ENCODE measurements at places on chromosomes 6 and 20. TPM values are rescaled to one million over a fixed set of nuclear protein-coding genes. Genes with fewer than 3 reads are reported as not detected.

- H3K4me3 ChIP-seq, result no peak overlapping the region
- H3K27me3 ChIP-seq, result no peaks in the 10 kb centered on the region
- no peak overlapping the region for H3K27ac ChIP-seq
- DNase-seq, result no peak
These were observed 113.0 kb upstream of the LAMP5 start for GRCh38 chr20:9401371-9401770.

GRCh38 chr6:10556589-10556988, 35.4 kb downstream of the GCNT2 start:
- H3K27ac ChIP-seq, result peak overlapping the region; percentile 91
- peaks cover 24% of the 10 kb centered on the region for H3K4me1 ChIP-seq
- H3K4me3 ChIP-seq, result peak overlapping the region; percentile 58
- H3K36me3 ChIP-seq, result no peaks in the 10 kb centered on the region
- no peak for DNase-seq

DNA sequence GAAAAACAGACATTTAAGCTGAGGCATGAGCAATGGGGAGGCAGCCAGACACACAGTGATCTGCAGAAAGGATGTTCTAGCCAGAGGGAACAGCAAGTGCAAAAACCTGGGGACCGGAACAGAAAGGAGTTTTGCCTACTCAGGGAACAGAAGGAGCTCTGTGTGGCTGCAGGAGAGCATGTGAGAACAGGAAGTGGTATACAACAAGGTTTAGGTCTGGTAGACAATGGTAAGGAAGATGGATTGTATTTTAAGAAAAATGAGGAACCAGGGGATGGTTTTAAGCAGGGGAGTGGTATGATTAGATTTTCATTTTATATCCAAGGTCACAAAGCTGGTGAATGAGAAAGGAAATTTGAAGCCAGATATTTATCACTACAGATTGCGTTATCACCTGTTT, 157.5 kb downstream of the UNC5CL start:
- no peak overlapping the region for H3K27ac ChIP-seq
- DNase-seq, result no peak
- no peaks in the 10 kb centered on the region for H3K36me3 ChIP-seq
- H3K4me1 ChIP-seq, result peaks cover 22% of the 10 kb centered on the region
- no peak overlapping the region for H3K4me3 ChIP-seq
- H3K27me3 ChIP-seq, result no peaks in the 10 kb centered on the region

GRCh38 chr6:45877970-45878590, 137.6 kb downstream of the CLIC5 start:
- H3K4me3 ChIP-seq, result no peak overlapping the region
- H3K4me1 ChIP-seq, result no peaks in the 10 kb centered on the region
- DNase-seq, result no peak

DNA sequence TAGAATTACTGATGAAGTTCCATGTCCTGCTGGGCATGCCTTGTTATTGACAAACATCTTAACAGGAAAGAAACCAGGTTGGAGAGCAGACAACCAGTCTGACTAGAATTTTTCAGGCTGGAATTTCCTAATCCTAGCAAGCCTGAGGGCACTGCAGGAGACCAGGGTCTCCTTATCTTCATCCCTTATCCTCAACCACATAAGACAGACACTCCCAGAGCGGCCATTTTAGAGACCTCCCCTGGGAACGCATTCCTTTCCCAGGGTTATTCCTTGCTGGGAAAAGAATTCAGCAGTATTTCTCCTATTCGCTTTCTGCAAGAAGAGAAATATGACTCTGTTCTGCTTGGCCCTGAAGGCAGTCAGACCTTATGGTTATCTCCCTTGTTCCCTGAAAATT, 803.7 kb downstream of the GRIK2 start:
- no peak overlapping the region for H3K4me3 ChIP-seq
- H3K36me3 ChIP-seq, result no peaks in the 10 kb centered on the region
- H3K4me1 ChIP-seq, result no peaks in the 10 kb centered on the region
- no peak overlapping the region for H3K27ac ChIP-seq
- no peak for DNase-seq

- no peak for DNase-seq
- no peak overlapping the region for H3K27ac ChIP-seq
- H3K27me3 ChIP-seq, result peaks cover 10% of the 10 kb centered on the region
- no peak overlapping the region for H3K4me3 ChIP-seq
- no peaks in the 10 kb centered on the region for H3K4me1 ChIP-seq
These were observed 17.4 kb downstream of the SPINT3 start for GRCh38 chr20:45497971-45498494.

- no peak for DNase-seq
- no peak overlapping the region for H3K27ac ChIP-seq
These were observed 105.9 kb upstream of the MAP7 start for GRCh38 chr6:136656121-136656520.

DNA sequence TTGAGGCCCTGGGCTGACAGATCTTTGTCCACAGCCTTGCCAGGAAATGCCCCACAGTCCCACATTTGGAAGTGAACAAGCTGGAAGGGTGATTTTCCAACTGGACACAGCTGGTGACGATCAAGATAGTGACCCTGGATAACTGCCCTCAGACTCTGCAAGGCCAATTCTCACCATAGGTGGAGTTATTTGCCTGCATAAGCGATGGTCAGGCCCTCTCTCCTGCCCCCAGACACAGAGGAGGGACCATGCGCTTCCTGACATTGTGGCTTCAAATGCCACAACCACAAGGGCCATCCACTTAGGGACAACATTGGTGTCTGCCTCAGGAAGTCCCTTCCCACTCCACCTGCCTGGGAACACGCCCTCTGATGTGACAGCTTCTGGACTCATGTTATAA, 96.0 kb downstream of the JPH2 start:
- H3K36me3 ChIP-seq, result no peaks in the 10 kb centered on the region
- no peak overlapping the region for H3K4me3 ChIP-seq
- DNase-seq, result no peak
- H3K4me1 ChIP-seq, result peaks cover 16% of the 10 kb centered on the region
- H3K27ac ChIP-seq, result no peak overlapping the region
- no peaks in the 10 kb centered on the region for H3K27me3 ChIP-seq

- no peaks in the 10 kb centered on the region for H3K27me3 ChIP-seq
- peak; percentile 15 for DNase-seq
- no peaks in the 10 kb centered on the region for H3K4me1 ChIP-seq
- no peak overlapping the region for H3K4me3 ChIP-seq
These were observed 106.0 kb downstream of the MYO6 start for GRCh38 chr6:75855052-75855451.

DNA sequence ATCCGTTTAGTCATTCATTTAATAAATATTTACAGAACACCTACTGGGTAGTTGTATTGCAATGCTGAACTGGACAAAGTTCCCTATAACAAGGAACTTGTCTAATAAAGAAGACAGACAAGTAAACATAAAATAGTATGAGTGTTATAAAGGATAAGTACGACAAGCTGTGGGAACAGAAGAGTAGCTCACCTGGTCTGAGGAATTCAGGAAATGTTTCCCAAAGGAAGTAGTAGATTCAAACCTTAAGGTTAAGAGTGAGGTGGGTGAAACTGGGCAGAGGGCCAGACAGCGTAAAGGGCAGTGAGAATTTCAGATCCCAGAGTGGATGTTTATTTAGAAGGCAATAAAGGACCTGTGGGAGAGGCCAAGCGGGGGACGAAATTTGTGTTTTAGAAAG, 72.3 kb upstream of the CD2AP start:
- no peak overlapping the region for H3K4me3 ChIP-seq
- no peaks in the 10 kb centered on the region for H3K27me3 ChIP-seq
- no peaks in the 10 kb centered on the region for H3K36me3 ChIP-seq
- H3K4me1 ChIP-seq, result no peaks in the 10 kb centered on the region
- H3K27ac ChIP-seq, result no peak overlapping the region

Gene TSPO2
- not detected for polyA plus RNA-seq

Gene ADGRG6
- 91.8 TPM for polyA plus RNA-seq

Gene TRIM31
- not detected for polyA plus RNA-seq

Gene SLC35D3
- polyA plus RNA-seq, result 0.16 TPM

Gene PABPC1L
- polyA plus RNA-seq, result 251 TPM

Gene PLEKHG1
- 0.02 TPM for polyA plus RNA-seq

Gene FRK
- under 0.01 TPM for polyA plus RNA-seq

Gene GPR63
- 0.73 TPM for polyA plus RNA-seq

Gene ZBTB2
- 6.7 TPM for polyA plus RNA-seq
